Astrocyte (in vitro differentiated cells and primary cell): ENCODE measurements at places on chromosomes 16 and 17. TPM values are rescaled to one million over a fixed set of nuclear protein-coding genes. Genes with fewer than 3 reads are reported as not detected.
A peak's percentile ranks its signal among the peaks of the same experiment; 100 is the strongest.

Gene TCAP
- 0.98 and 1.4 TPM in 2 replicates for total RNA-seq

Gene PLLP
- total RNA-seq = 0.14 and 0.93 TPM in 2 replicates

- no peak for DNase-seq
- H3K27ac ChIP-seq = peak overlapping the region; percentile 0
- no peaks in the 10 kb centered on the region for H3K27me3 ChIP-seq
- H3K4me3 ChIP-seq = no peak overlapping the region
These were observed 353.3 kb downstream of the SEC14L1 start for GRCh38 chr17:77493901-77494663.

GRCh38 chr16:69611103-69611640 lies 45.4 kb downstream of the NFAT5 start:
- H3K36me3 ChIP-seq = no peaks in the 10 kb centered on the region
- no peak overlapping the region for H3K4me3 ChIP-seq
- H3K4me1 ChIP-seq = no peaks in the 10 kb centered on the region

- no peak overlapping the region for H3K4me3 ChIP-seq
- no peak overlapping the region for H3K27ac ChIP-seq
- no peaks in the 10 kb centered on the region for H3K27me3 ChIP-seq
- no peaks in the 10 kb centered on the region for H3K36me3 ChIP-seq
- DNase-seq = no peak
These were observed 25.5 kb downstream of the CDH5 start for GRCh38 chr16:66391726-66392670.

GRCh38 chr16:66720766-66721165 lies 24.2 kb upstream of the CMTM4 start:
- peaks cover 43% of the 10 kb centered on the region for H3K36me3 ChIP-seq
- DNase-seq = no peak
- no peak overlapping the region for H3K4me3 ChIP-seq

GRCh38 chr17:36133602-36134236 lies 30.1 kb downstream of the CCL4 start:
- no peak overlapping the region for H3K27ac ChIP-seq
- H3K36me3 ChIP-seq = no peaks in the 10 kb centered on the region
- DNase-seq = no peak
- H3K4me3 ChIP-seq = no peak overlapping the region

DNA sequence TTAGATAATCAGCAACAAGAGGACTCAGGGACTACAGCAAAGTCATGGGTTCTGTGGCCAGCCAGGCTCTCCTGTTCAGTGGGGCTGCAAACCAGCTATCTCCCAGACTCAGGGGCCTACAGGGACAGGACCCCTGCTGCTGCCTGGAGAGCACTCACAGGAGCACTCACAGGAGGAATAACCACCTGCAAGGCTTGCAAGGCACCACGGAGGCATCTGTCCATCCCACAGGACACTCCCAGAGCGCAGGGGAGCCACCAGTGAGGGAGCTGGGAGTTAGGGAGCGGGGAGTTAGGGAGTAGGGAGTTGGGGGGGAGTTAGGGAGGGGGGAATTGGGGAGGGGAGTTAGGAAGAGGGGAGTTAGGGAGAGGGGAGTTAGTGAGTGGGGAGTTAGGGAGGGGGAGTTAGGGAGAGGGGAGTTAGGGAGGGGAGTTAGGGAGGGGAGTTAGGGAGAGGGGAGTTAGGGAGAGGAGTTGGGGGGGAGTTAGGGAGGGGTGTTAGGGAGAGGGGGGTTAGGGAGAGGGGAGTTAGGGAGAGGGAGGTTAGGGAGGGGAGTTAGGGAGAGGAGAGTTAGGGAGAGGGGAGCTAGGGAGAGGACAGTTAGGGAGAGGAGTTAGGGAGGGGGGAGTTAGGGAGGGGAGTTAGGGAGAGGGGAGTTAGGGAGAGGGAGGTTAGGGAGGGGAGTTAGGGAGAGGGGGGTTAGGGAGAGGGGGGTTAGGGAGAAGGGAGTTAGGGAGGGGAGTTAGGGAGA lies 5.7 kb downstream of the CANT1 start:
- H3K27me3 ChIP-seq = no peaks in the 10 kb centered on the region
- DNase-seq = no peak
- no peak overlapping the region for H3K4me3 ChIP-seq

- DNase-seq = no peak
- H3K36me3 ChIP-seq = no peaks in the 10 kb centered on the region
- H3K4me3 ChIP-seq = no peak overlapping the region
- no peaks in the 10 kb centered on the region for H3K4me1 ChIP-seq
- no peaks in the 10 kb centered on the region for H3K27me3 ChIP-seq
- H3K27ac ChIP-seq = no peak overlapping the region
These were observed 332.8 kb downstream of the MAF start for GRCh38 chr16:79267781-79268180.

GRCh38 chr16:78225919-78226318 lies 126.5 kb downstream of the WWOX start:
- no peak for DNase-seq
- H3K4me3 ChIP-seq = no peak overlapping the region
- H3K27ac ChIP-seq = no peak overlapping the region
- peaks cover 3% of the 10 kb centered on the region for H3K27me3 ChIP-seq
- H3K36me3 ChIP-seq = no peaks in the 10 kb centered on the region

GRCh38 chr17:78940708-78941107 lies 15.5 kb upstream of the TIMP2 start:
- no peaks in the 10 kb centered on the region for H3K36me3 ChIP-seq
- peak; percentile 63 for DNase-seq
- H3K4me3 ChIP-seq = no peak overlapping the region
- H3K4me1 ChIP-seq = peaks cover 29% of the 10 kb centered on the region
- no peak overlapping the region for H3K27ac ChIP-seq

DNA sequence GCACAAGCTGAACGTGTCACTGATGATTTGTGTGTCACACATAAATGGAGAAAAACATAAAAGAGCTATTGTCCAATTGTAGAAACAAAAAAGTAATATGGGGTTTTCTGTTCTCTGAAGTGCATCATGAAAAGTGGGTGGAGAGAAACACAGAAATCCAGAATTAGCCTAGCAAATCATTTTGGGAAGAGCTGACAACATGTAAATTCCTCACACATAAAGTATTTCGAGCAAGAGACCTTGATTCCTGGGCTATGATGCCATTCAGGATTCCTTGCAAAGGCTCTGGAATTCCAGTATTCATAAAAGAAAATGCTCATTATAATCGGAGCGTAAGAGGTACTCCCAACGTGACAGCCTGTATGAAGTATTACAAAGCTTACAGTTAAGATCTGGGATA lies 1.1 kb downstream of the DCUN1D3 start:
- H3K27ac ChIP-seq = peak overlapping the region; percentile 100
- no peaks in the 10 kb centered on the region for H3K27me3 ChIP-seq
- H3K36me3 ChIP-seq = peaks cover 21% of the 10 kb centered on the region

DNA sequence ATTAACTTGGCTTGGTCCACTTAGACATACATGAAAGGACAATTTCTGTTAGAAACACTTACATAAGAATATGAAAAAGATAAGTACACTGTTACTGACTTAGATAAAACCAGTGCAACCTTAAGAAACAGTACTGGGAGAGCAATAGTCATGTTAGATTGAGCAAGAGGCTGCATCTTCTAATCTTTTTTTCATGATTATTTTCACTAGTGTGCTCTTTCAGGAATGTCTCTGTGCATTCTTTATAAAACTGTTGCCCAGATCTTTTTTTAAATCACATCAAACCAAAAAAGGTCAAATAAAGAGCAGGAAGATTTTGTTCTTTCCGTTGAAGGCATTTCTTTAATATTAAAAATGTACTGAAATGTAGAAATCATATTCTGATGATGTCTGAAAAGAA lies 100.7 kb upstream of the AXIN2 start:
- DNase-seq = peak; percentile 59
- H3K27me3 ChIP-seq = no peaks in the 10 kb centered on the region
- H3K36me3 ChIP-seq = no peaks in the 10 kb centered on the region
- no peaks in the 10 kb centered on the region for H3K4me1 ChIP-seq
- no peak overlapping the region for H3K4me3 ChIP-seq

GRCh38 chr17:47611372-47612350 lies 38.1 kb upstream of the KPNB1 start:
- DNase-seq = peak; percentile 33
- H3K4me1 ChIP-seq = peaks cover 2% of the 10 kb centered on the region
- no peaks in the 10 kb centered on the region for H3K27me3 ChIP-seq
- peaks cover 20% of the 10 kb centered on the region for H3K36me3 ChIP-seq

- H3K4me1 ChIP-seq = peaks cover 5% of the 10 kb centered on the region
- peaks cover 3% of the 10 kb centered on the region for H3K27me3 ChIP-seq
- no peaks in the 10 kb centered on the region for H3K36me3 ChIP-seq
- no peak for DNase-seq
- no peak overlapping the region for H3K4me3 ChIP-seq
These were observed 9.5 kb upstream of the FAM83G start for GRCh38 chr17:19013806-19014627.
